NCI-H1048 (cell line): ENCODE measurements at places on chromosomes 7 and 10.

DNA sequence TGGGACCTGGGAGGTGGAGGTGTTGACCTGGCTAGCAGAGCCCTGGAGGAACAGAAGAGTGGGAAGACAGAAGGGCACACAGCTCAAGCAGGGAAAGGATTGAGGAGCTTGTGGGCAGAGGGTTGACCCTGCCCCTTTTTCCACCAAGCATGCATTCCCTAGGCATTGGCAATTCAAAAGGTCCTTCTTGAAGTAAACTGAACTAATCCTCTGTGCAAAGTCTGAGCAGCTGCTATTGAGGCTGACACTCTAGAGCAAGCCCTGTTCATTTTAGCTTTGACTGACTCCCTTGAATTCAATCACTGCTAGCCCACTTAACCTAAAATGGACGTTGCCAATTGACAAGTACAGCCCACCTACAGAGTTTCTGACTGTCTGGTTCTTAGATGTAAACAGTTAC is 116.5 kb upstream of the TNS3 start:
- DNase-seq = no peak

- no peak for DNase-seq
Observed at GRCh38 chr10:31318382-31318853, 598 bp upstream of the ZEB1 start.

- no peak for DNase-seq
Observed at GRCh38 chr7:40432046-40432445, 297.2 kb downstream of the SUGCT start.

DNA sequence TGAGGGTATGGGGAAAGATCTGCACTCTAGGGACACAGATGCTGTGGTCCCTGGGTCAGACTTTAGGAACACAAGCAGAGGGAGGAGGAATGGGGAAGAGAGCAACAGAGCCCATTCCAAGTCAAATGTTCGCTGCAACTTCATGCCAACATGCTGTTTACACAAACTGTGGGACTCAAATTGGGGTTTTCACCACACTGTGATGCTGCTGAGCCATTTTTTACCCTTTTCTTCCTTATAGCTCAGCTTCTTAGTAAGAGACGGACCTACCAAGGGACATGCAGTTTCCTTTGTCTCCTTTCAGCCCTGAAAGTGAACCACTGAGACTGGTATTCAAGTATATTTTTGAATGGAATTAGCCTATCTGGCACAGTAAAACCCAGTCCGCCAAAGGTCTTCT is 64.3 kb upstream of the AGK start:
- DNase-seq = no peak

DNA sequence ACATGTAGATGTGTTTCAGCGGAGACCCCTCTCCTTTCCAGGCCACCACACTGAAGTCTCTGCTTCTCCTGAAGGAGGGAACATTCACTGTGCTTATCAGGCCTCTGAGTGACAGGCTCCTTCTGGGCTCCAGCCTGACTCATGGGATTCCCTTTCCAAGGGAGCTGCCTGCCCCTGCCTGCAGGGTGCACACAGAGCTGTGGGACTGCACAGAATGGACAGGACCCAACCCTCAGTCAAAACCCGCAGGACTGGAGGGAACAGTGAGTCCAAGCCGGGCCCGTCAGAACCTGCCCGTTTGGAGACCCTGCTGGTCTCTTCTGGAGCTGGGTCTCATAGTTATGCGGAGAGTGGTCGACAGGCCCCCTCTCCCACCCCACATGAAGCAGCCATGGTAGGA is 32.6 kb downstream of the PLAC9 start:
- DNase-seq = no peak

DNA sequence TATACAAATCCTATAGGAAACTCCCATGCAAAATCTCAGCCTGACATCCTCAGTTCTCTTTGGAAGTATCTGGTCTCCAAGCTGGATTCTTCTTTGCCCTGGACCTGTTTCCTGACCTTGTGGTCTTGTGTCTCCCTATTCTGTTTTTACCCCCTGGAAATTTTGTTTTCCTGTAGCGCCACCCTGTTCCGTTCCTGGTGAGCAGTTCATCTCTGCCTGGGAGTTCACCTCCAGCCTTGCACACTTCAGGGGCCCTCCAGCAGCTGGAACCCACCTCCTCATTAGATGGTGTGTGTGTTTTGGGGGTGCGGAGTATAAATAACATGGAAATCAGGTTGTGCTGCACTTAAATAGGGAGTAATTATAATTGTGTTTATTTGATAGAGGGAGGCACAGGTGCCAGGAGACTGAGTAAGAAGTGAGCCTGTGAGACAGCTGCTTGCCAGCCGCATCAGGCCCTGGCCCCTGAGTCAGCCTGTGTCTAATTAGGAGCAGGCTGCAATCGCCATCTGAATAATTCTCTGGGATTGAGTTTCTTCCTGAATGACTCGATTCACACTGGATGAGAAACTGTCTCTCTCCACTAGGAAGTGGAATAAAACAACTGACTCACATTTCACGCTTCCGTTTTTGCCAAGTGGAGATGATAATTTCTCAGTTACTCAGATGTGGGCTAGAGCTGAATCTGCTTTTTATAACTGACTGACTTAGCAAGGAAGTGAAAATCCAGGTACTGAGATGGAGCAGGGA is 69.4 kb upstream of the HECTD2 start:
- DNase-seq = no peak

GRCh38 chr10:75326306-75326705 is 75.3 kb downstream of the ZNF503 start:
- no peak for DNase-seq

DNA sequence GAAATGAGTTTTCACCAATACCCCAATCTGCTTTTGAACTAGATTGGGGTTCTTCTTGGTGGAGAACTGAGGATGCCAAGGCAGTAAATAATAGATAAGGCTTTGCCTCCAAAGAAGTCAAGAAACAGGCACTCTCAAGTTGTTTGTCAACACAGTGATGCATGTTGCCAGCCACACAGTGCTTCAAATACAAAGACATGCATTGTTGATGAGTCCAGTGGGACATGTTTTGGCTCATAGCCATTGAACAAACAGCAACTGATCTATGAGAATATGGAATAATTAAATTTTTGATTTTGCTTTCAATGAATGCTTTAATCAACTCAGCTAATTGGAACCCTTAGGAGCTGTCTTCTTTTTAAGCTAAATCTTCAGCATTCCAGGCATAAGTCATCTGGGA is 346.4 kb downstream of the THSD7A start:
- no peak for DNase-seq

DNA sequence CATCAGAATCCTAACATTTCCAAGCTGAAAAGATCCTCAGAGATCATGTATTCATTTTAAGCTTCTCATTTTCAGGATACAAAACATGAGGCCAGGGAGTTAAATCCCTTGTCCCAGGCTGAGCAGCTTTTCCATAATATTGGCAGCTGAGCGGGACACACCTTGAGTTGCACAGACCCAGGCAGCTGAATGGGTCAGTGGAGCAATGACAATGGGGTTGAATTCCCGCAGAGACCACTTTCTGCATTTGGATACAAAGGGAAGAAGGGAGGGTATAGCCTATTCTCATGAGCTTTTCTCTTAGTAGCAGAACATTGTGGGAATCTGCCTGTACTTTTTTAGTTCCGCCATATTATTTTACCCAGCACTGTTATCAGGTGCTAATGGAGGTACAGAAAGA is 49.5 kb downstream of the PRR15 start:
- no peak for DNase-seq

GRCh38 chr7:95766657-95767056 is 5.7 kb upstream of the DYNC1I1 start:
- no peak for DNase-seq

DNA sequence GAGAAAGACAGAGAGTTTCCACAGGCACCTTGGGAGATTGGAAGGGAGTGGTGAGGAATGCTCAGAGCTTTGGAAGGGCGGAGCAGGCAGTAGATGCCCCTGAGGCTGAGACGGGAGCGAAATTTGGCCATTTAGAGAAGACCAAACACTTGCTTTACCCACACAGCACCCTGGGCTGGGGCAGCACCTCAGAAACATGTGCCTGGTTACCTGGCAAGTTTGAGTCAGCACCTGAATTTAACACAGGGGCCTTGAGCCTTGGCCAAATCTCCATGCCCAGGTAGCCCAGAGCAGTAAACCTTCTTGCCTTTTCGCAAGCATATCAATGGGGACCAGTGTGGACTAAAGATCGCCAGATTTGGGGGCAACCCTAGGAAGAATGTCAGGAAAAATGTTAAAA is 111.9 kb upstream of the NFE2L3 start:
- no peak for DNase-seq

GRCh38 chr7:106313456-106313901 is 28.7 kb upstream of the NAMPT start:
- no peak for DNase-seq

DNA sequence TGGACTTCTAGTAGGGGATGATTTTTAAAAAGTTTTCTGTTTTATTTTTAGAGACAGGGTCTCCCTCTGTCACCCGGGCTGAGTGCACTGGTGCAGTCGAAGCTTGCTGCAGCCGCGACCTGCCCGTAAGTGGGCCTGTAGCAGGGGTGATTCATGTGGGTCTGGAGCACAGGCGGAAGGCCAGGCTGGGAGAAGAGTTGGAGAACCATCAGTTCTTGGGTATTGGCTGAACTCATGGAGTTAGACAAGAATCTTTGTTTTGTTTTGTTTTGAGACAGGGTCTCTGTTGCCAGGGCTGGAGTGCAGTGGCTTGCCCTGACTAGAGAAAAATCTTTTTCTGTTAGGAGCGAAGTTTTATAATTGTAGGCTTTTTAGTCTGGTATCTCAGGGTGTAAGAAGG is 5.7 kb downstream of the SRRT start:
- DNase-seq = no peak

DNA sequence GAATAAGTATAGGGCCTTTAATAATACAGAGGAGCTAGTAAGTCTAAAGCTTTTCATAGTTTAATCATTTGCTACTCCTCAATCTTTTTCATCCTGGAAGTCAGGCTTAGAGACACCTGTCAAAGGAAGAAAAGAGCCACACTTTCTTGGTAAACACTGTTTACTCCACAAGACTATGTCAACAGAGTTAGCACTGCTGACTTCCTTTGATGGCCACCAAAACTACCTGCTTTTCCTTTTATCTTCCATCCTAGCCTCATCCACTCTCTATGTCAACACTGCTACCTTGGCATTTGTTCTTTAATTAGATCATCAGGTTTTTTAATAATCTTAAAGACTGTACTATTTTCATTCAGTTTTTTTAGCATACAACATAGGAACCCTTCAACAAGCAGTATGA is 106.2 kb downstream of the ELAPOR2 start:
- DNase-seq = no peak

DNA sequence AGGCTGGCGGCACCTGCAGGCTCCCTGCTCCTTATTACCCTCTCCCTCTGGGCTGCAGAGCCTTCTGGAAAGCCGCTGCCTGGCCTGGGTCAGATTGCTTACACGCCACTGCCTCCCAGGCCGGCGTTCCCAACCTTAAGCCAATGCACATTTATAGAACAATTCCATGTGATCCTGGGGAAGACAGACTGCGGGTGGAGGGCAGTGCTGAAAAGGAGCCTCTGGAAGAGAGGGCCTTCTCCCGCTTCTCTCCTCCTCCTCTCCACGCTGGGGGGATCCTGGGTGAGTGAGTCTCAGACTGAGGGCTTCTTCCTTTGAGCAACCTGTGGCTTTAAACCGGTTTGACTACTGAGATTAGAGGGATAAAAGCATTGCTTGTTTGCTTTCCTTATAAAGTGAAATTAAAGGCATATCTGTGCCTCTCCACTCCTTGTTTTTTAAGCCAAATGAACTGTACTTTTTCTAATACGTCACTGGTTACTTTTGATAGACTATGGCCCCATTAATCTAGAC is 5.5 kb downstream of the TACC2 start:
- DNase-seq = peak; percentile 50

GRCh38 chr10:16902606-16903005 is 85.4 kb upstream of the RSU1 start:
- no peak for DNase-seq

GRCh38 chr10:110501142-110501937 is 3.6 kb downstream of the DUSP5 start:
- no peak for DNase-seq

DNA sequence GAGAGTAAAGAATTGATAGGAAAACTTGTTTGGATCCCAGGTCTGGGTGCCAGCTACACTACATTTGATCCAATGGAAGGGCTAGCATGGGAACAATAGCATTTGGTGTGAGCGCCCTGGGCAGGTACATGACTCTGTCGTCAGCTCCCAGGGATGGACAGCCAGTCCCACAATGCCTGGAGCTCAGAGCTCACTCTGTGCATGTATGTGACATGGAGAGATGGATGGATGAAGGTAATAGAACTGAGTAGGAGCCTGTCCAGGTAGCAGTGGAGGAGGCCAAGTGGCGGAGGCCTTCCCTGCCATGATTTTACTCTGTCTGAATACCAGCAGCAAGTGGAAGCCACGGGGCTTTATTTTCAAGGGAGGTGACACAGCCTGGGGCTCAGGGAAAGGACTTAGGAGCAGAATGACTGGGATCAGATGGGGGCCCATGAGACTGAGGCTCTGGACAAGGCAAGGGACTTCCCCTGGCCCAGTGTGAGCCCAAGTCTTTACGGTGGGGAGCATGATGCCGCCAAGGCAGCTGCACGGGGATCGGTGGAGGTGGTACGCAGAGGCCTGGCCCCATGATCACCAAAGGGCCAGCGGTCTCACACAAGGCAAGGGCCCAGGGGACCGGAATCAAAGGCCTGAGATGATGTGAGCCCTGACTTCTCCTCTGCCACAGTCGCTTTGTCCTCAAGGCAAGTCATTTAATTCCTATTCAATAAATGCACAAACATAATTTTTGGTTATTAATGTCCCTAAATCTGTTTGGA is 5.9 kb downstream of the PTPRE start:
- DNase-seq = no peak

GRCh38 chr10:8416760-8417159 is 362.3 kb downstream of the GATA3 start:
- DNase-seq = no peak

DNA sequence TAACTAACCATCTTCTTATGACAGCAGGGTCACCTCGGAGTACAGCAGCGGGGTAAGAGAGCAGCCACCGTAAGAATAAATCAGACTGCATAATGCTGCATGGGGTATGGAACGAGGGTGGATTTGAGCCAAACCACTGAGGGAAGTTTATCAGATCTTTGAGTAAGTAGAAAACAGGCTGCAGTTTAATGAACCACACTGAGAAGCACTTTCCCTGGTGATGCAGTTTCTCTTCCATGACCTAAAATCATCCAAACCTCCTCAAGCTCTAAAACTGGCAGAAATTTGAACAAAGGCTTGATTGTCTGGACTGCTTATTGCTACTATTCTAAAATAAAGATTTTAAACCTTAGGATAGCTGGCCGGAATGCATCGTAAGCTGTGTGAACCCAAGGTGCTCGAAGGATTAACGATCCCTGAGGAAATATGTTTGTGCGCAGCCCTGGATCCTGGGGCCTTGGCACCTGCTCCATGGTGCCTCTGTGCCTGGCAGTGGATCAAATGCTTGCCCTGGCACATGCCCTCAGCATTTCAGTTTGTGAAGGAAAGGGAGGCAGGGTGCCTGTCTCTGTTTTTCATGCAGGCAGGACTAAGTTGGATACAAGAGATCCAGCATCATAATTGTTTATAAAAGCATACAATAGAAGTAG is 322.7 kb downstream of the LHFPL3 start:
- DNase-seq = no peak
